ENCODE measurements at places on chromosomes 12 and 14. TPM values are rescaled to one million over a fixed set of nuclear protein-coding genes. Genes with fewer than 3 reads are reported as not detected.

- H3K36me3 ChIP-seq: no peaks in the 10 kb centered on the region
- no peak overlapping the region for H3K27ac ChIP-seq
- DNase-seq: no peak
- H3K4me3 ChIP-seq: no peak overlapping the region
- no peaks in the 10 kb centered on the region for H3K4me1 ChIP-seq
These were observed 184.1 kb downstream of the FLRT2 start for GRCh38 chr14:85714069-85714468.

DNA sequence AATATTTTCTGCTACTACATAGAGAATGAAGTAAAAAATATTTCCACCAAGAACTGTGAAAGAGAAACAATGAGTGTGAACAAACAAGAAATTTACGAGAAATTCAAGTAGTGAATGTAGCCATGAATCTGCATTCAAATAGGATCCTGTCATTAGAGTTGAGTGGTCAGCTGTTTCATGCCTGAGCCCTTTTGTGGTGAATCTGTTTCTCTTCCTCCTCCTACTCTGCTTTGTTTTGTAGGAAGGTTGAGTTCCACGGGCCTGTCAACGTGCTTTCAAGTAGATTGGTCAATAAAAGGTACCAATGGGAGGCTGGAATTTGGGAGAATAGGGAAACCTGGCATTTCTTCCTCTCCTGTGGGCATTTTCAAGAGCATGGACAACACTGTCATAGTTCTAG, 1749.6 kb upstream of the FLRT2 start:
- H3K27me3 ChIP-seq: no peaks in the 10 kb centered on the region
- no peak for DNase-seq
- no peak overlapping the region for H3K27ac ChIP-seq
- no peaks in the 10 kb centered on the region for H3K4me1 ChIP-seq

GRCh38 chr14:32938719-32939253, at the start of gene NPAS3:
Gene NPAS3 (plus strand): TSS chr14:32938879.
- peak within 1 kb of the TSS; percentile 98 for H3K27ac ChIP-seq
- H3K36me3 ChIP-seq: no peaks in the 10 kb centered on the region
- H3K4me3 ChIP-seq: peak within 1 kb of the TSS; percentile 72
- no peak for DNase-seq
- no peaks in the 10 kb centered on the region for H3K4me1 ChIP-seq

- no peaks in the 10 kb centered on the region for H3K27me3 ChIP-seq
- no peak for DNase-seq
- no peaks in the 10 kb centered on the region for H3K4me1 ChIP-seq
- no peak overlapping the region for H3K4me3 ChIP-seq
- no peaks in the 10 kb centered on the region for H3K36me3 ChIP-seq
These were observed 253.1 kb downstream of the CCDC91 start for GRCh38 chr12:28443337-28443736.

Gene TAS2R50
- total RNA-seq: 2.5 TPM

Gene KRT74
- total RNA-seq: not detected

- peak overlapping the region; percentile 98 for H3K27ac ChIP-seq
- H3K4me1 ChIP-seq: peaks cover 49% of the 10 kb centered on the region
- peak; percentile 75 for DNase-seq
- no peak overlapping the region for H3K4me3 ChIP-seq
These were observed 5.1 kb upstream of the NUMB start for GRCh38 chr14:73463411-73463810.

Gene PAWR
- total RNA-seq: 53.5 TPM

Gene VWF
- 36.7 TPM for total RNA-seq

DNA sequence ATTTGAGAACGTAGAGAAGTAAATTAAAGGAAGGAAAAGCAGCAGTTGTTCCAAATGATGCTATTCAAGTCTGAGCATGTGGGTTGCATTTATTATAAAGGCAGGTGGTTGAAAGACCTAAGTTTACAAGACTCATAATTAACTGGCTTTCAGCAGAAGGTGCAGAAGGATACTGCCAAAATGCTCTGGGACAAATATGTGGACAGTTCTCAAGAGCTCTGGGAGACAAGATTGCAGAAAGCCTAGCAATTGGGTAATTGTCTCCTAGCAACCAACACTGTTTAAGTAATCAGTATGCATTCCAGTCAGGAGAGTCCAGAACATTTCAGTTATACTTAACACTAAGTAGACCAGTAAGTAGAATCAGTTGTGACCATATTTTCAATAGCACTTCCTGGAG, 131.5 kb downstream of the GPR135 start:
- H3K4me3 ChIP-seq: no peak overlapping the region
- H3K27me3 ChIP-seq: no peaks in the 10 kb centered on the region
- peak overlapping the region; percentile 89 for H3K27ac ChIP-seq
- H3K4me1 ChIP-seq: no peaks in the 10 kb centered on the region
- DNase-seq: peak; percentile 78

DNA sequence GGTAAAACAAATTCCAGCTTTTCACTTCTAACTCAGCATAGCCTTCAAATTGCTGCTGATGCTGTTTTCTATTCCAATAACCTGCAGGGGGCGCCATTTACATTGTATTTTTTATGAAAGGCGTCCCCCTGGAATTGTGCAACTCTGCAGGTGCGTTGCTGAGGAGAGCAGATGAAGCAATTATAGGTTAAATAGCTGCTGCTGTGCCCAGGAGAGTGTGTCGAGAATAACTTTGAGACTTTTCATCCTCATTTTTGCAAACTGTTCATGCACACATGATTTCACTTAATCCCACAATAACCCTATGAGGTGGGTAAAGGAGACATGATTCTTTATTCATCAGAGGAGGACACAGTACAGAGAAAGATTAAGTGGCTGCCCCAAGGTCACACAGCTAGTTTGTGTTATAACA, 75.7 kb downstream of the MYRFL start:
- no peaks in the 10 kb centered on the region for H3K4me1 ChIP-seq
- H3K27ac ChIP-seq: no peak overlapping the region
- peak; percentile 79 for DNase-seq

Gene KRT6A
- not detected for total RNA-seq

DNA sequence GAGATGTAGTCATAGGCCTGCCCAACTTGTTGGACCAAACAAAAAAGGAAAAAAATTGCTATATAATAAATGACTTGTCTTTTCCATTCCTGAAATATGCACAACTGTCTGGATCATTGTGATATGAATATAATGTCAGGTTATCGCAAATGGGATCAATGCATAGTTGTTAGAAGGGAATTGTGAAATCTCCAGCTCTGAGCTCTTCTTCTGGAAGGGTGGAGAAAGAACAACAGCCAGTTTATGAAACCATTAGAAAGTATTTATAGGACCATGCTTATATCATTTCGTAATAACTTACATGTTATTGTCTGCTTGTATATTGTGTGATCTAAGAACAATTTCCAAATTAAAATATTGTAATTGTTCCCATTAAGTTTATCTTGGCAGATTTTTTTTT, 35.7 kb upstream of the HIF1A start:
- no peak for DNase-seq
- no peaks in the 10 kb centered on the region for H3K36me3 ChIP-seq
- H3K4me1 ChIP-seq: no peaks in the 10 kb centered on the region
- H3K4me3 ChIP-seq: no peak overlapping the region

- no peak overlapping the region for H3K27ac ChIP-seq
- no peaks in the 10 kb centered on the region for H3K36me3 ChIP-seq
- no peak for DNase-seq
- no peaks in the 10 kb centered on the region for H3K27me3 ChIP-seq
These were observed 70.4 kb downstream of the RPL10L start for GRCh38 chr14:46581036-46581671.

GRCh38 chr14:73846947-73847346, 4.7 kb upstream of the PTGR2 start:
- H3K4me1 ChIP-seq: peaks cover 6% of the 10 kb centered on the region
- no peaks in the 10 kb centered on the region for H3K27me3 ChIP-seq
- no peak for DNase-seq
- no peak overlapping the region for H3K27ac ChIP-seq
- no peaks in the 10 kb centered on the region for H3K36me3 ChIP-seq
- H3K4me3 ChIP-seq: no peak overlapping the region

Gene LBHD2
- total RNA-seq: not detected

Gene C12orf60
- total RNA-seq: 0.83 TPM

- no peak overlapping the region for H3K4me3 ChIP-seq
- H3K27me3 ChIP-seq: no peaks in the 10 kb centered on the region
- no peak overlapping the region for H3K27ac ChIP-seq
- no peak for DNase-seq
These were observed 42.5 kb downstream of the WDR20 start for GRCh38 chr14:102182190-102182589.

DNA sequence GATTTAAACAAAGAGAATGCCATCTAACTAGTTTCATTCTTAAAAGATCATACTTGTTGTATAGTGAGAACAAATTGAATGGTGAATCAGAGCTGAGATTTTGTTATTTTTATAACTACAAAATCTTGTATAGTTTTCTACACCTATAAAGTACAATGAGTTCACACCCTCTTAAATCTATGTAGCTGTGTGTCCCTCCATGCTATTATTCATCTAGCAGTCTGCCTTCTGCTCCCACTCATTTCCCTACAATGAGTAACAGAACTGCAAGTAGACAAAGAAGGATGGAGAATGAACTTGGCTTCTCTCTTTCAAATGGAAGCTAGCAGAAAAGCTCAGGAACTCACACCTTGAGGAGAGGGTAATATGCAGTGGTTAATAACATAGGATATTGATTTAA, 7.1 kb downstream of the IFNG-AS1 start:
- no peaks in the 10 kb centered on the region for H3K4me1 ChIP-seq
- no peak for DNase-seq
- no peak overlapping the region for H3K4me3 ChIP-seq
- H3K36me3 ChIP-seq: no peaks in the 10 kb centered on the region

DNA sequence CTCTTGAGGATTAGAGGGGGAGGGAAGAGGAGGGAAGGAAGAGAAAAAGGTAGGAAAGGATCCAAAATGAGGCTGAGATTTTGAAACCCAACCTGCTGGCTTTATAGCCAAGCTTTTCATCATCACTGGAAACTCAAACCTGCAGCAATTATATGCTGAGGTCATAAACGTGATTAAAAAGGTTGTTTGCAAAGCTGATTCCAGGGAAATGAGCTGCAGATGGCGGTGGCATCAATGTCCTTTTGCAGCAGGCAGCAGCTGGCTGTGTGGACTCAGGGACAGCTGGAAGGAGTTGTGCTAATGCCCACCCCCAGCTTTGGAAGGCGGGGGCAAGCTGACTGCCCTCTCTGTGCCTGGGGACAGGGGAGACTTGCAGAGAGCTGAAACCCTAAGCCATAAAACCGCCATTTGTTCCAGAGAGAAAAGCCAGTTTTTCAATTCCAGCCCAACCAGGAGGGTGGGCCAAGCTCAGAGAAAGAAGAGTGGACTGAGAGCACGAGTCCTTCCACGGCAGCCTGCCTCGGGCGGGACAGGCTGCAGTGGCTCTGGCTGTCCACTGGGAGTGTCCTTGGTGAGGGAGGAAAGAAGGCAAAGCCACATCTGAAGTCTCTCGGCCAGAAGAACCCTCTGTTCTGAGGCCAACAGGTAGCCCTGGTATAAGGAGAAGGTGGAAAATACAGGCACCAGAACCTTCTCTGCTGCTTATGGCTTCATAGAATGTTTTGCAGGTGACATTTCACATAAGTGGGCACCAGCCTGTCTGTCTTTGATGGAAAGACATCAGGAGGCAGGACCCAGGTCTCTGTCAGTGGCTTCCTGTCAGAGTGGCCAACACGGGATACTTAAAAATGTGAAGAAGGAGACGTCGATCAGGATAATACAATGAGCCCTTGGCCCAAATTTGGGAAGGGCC, 90.7 kb downstream of the SINHCAF start:
- DNase-seq: no peak
- no peaks in the 10 kb centered on the region for H3K4me1 ChIP-seq
- no peak overlapping the region for H3K27ac ChIP-seq
- H3K36me3 ChIP-seq: no peaks in the 10 kb centered on the region
- no peak overlapping the region for H3K4me3 ChIP-seq

Gene DPY19L2
- total RNA-seq: 26.6 TPM

Gene ANKRD33
- not detected for total RNA-seq

DNA sequence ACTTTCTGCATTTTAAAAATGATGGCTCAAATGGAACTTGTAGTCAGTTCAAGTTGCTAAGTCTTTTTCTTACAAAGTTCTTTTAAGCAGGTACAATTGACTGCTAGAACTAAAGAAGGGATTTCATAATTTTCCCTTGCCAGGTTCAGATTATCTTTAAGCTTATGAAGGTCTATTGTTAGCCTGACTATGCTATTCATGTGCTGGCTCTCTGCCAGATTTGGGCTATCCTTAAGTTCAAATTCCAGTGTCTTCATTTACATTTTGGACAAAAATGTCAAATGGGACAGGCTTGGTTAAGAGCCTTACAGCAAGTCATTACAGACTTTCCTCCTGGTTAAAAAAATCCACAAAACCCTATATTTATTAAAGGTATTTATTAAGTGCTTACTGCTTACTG, 42.3 kb downstream of the INSM2 start:
- no peaks in the 10 kb centered on the region for H3K36me3 ChIP-seq
- no peaks in the 10 kb centered on the region for H3K27me3 ChIP-seq
- no peaks in the 10 kb centered on the region for H3K4me1 ChIP-seq
- no peak overlapping the region for H3K4me3 ChIP-seq
- DNase-seq: no peak

GRCh38 chr12:122687086-122687485, 16.1 kb downstream of the HCAR2 start:
- no peaks in the 10 kb centered on the region for H3K27me3 ChIP-seq
- no peak for DNase-seq
- no peaks in the 10 kb centered on the region for H3K36me3 ChIP-seq
- H3K27ac ChIP-seq: no peak overlapping the region

DNA sequence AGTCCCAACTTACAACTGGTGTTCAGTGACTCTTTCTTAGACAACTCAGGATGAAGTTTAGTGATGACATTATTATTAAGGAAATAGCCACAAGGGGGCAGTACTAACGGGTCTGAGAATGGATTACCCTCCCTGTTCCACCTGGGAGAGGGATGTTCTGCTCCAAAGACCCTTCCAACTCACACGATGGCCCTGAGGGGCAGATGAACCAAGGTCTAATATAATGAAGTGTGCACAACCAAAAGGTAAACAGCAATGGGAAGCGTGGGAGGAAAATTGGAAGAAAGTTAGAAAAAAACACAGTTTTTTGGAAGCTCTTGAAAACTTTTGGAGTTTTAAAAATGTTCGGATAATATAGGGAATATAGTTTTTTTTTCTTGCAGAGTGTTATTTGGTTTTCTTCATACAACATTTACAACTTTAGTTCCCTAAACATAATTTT, 24.0 kb downstream of the FGF6 start:
- DNase-seq: no peak
- no peaks in the 10 kb centered on the region for H3K36me3 ChIP-seq
- no peaks in the 10 kb centered on the region for H3K27me3 ChIP-seq
- no peak overlapping the region for H3K27ac ChIP-seq
- H3K4me3 ChIP-seq: no peak overlapping the region
- peaks cover 22% of the 10 kb centered on the region for H3K4me1 ChIP-seq

- no peak overlapping the region for H3K27ac ChIP-seq
- H3K4me3 ChIP-seq: no peak overlapping the region
- no peaks in the 10 kb centered on the region for H3K27me3 ChIP-seq
- no peaks in the 10 kb centered on the region for H3K36me3 ChIP-seq
- no peaks in the 10 kb centered on the region for H3K4me1 ChIP-seq
These were observed 102.1 kb downstream of the MYRFL start for GRCh38 chr12:69927164-69927563.

Gene SLCO1B1
- not detected for total RNA-seq

Gene CCDC38
- not detected for total RNA-seq

- H3K4me3 ChIP-seq: no peak overlapping the region
- no peaks in the 10 kb centered on the region for H3K27me3 ChIP-seq
- no peak for DNase-seq
- no peaks in the 10 kb centered on the region for H3K36me3 ChIP-seq
- no peaks in the 10 kb centered on the region for H3K4me1 ChIP-seq
- H3K27ac ChIP-seq: no peak overlapping the region
These were observed 311.3 kb downstream of the C12orf75 start for GRCh38 chr12:105641749-105642148.

GRCh38 chr14:35853225-35853624, 27.1 kb downstream of the BRMS1L start:
- no peaks in the 10 kb centered on the region for H3K27me3 ChIP-seq
- DNase-seq: no peak
- H3K4me3 ChIP-seq: no peak overlapping the region
- H3K4me1 ChIP-seq: no peaks in the 10 kb centered on the region
- H3K36me3 ChIP-seq: no peaks in the 10 kb centered on the region
- H3K27ac ChIP-seq: no peak overlapping the region
